Forelimb muscle (tissue), 1 donor: ENCODE measurements at places on chromosomes 7 and 10. TPM values are rescaled to one million over a fixed set of nuclear protein-coding genes. Genes with fewer than 3 reads are reported as not detected.

DNA sequence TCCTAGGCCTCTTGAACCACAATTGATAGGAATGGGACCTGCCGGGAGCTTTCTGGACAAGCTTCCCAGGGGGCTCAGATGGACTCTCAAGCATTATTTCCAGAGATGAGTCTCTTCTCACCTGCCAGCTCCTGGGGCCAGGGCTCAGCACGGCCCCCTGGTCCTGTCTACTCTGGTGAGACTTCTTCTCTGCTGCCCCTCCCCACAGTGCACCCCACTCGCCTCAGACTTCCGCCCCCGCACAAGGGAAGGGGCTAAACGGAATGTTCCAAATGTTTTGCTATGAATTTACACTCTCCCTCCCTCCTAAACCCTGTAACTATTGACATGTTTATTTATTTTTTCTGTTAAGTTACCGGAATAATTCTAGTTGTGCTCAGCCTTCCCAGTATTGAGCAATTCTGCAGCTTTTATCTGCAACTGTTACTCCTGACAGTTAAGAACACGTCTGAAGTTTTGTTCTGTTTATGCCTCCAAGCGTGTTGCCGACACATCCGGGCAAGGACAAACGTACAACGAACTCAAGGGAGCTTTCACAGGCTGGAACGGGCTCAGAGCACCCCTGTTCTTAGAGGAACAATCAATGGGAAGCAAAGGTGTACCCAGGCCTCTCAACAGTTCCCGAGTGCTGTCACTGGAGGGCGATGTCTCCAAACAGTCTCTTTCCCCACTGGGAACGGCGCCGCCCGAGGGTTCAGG lies 55.2 kb downstream of the FHIP2A start:
- no peak for DNase-seq

- no peak for DNase-seq
These were observed 81.8 kb downstream of the HERPUD2 start for GRCh38 chr7:35613150-35613549.

DNA sequence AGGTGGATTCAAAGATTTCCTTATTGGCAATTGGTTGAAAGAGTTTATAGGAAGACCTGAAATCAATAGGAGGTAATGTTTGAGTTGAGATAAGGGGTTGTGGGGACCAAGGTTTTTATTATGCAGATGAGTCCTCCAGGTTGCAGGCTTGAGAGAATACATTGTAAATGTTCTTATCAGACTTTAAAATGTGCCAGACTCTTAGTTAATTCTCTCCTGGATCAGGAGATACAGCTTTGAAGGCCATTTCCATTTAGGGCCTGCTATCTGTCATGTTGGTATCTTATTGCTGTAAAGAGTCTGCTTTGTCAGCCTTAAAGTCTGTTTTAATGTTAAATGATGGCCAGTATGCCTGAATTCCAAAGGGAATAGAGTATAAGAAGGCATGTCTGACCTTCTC lies 61.8 kb upstream of the CALCR start:
- no peak for DNase-seq

GRCh38 chr10:93413252-93413689 lies 68.9 kb downstream of the MYOF start:
- DNase-seq: no peak

GRCh38 chr7:11436316-11436715 lies 395.7 kb downstream of the THSD7A start:
- DNase-seq: no peak

DNA sequence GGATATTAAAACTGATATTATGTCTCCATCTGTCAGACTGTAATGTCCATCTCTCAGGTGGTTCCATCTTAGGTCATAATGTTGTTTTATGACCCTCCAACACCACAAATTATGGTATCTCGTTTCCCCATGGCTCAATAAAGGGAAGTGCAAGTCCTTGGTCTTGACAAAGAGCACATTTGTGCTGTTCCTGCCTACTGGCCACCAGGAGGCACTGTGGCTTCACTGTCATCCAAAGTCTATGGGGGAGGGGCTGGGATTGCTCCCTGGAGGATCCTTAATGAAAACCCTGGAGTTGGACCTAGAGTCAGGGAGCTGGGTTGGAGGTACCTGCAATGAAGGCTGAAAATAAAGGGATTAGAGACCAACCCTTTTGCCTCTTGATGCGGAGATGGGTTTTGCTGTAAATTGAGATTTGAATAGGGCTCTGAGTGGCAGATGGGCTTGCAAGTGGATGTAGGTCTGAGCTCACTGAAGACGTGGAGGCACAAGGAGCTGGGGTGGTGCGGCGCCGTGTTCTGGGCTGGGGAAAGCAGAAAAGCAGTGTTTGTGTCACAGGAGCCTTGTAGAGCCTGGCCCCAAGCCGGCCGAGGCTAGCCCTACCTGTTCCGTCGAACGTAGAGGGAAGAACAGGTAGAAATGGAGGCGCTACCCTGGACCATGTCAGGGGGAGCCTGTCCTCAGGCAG lies 180.5 kb upstream of the PRSS58 start:
- DNase-seq: no peak

DNA sequence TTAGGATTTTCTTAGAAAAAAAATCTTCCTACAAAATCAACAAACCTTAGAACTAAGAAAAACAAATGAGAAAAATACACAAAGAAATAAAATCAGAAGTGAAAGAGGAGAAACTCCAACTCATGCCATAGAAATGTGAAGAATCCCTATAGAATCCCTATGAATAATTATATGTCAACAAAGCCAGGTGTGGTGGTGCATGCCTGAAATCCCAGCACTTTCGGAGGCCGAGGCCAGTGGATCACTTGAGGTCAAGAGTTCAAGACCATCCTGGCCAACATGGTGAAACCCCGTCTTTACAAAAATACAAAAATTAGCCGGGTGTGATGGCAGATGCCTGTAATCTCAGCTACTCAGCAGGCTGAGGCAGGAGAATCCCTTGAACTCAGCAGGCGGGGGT lies 27.1 kb downstream of the ACSM6 start:
- no peak for DNase-seq

Gene EBLN1
- not detected for polyA plus RNA-seq
